IMR-90 (cell line): ENCODE measurements at places on chromosomes 7 and 10. TPM values are rescaled to one million over a fixed set of nuclear protein-coding genes. Genes with fewer than 3 reads are reported as not detected.

MASTL gene
- 13.4 and 18.1 TPM in 2 replicates for total RNA-seq

HSPA12A gene
- 16.1 and 18.6 TPM in 2 replicates for total RNA-seq

CAMK1D gene
- total RNA-seq = 4.2 and 5.0 TPM in 2 replicates

DNA sequence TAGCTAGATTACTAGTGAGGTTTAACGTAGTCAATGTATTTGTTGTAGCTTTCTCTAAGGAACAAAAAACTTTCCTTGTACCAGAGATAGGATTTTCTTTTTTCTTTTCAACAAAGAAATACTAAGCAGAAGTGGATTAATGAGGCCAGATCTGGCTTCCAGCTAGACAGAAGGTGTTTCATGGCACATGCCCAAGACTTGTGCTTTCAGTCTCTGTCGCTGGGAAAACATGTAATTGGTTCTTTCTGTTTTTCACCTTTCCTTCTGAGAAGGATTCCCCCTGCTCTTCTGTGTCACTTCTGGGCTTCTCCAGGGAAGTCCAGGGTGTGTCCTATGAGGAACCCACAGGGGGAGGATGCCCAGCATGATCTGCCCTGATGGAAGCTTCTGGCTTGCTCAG is 492.2 kb downstream of the CCSER2 start:
- DNase-seq = no peak

- no peak for DNase-seq
Observed at GRCh38 chr7:103902917-103903316, 86.5 kb downstream of the RELN start.

GRCh38 chr7:32921896-32922295 is 30.3 kb upstream of the KBTBD2 start:
- peak; percentile 78 for DNase-seq

- DNase-seq = no peak
Observed at GRCh38 chr10:114258274-114258840, 19.3 kb downstream of the VWA2 start.

- DNase-seq = no peak
Observed at GRCh38 chr7:85815526-85815925, 628.7 kb upstream of the SEMA3D start.

DNA sequence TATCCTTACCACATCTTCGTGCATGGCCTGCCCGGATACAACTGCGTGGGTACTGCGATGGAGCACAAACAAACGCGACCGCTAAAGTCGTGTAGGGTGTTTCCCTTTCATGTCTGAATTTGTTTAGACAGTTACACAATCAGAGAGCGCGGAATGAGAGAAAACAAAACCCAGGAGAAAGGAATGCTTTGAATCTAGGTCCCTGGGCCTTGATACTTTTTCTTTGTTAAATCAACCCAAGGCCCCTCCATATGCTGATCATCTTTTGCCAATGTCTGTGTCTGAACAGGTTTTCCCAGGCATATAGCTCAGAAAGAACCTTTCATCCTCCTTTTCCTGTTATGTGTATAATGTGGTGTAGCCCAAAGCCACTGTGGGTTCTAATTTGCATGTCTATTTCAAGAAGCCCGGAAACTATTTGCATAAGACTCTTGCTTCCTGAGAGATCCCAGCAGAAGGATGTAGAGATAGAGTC is 145.8 kb downstream of the FRMD4A start:
- peak; percentile 32 for DNase-seq

DNA sequence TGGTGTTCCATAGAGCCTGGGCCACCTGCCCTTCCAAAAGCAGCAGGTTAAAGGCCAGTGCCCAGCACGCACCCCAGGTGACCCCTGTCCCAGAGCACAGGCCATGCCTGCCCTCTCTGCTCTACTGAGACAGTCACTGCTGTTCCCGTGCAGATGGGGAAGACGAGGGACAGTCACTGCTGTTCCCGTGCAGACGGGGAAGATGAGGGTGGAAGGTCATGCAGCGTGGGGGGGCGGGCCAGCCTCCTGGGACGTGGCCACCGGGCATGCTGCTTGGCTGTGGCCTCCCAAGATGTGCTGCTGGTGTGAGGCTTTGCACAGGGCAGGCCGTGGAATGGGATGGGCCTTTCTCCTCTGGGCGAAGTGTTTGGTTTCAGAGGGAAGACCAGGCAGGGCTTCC is 18.4 kb downstream of the LRRC27 start:
- no peak for DNase-seq

GRCh38 chr7:94335586-94335985 is 59.1 kb upstream of the COL1A2 start:
- DNase-seq = peak; percentile 37

- DNase-seq = no peak
Observed at GRCh38 chr7:45171946-45172345, 14.4 kb downstream of the RAMP3 start.

DNA sequence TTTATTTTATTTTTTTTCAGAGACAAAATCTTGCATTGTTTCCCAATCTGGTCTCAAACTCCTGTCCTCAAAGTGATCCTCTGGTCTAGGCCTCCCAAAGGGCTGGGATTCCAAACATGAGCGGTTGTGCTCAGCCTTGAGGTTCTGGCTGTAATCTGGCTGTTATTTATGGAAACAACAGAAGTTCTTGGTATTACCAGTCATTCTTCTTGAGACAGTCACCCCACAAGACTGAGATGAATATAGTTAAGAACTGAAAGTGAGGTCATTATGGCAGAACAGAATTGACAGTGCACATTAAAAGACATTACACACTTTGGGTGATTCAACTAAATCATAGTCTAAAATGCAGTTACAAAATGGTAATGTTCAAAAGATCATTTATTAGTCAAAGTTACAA is 719.5 kb downstream of the ZWINT start:
- no peak for DNase-seq

- DNase-seq = no peak
Observed at GRCh38 chr10:71711052-71711623, 8.4 kb downstream of the C10orf105 start.
